ENCODE measurements at places on chromosomes 1 and 21. TPM values are rescaled to one million over a fixed set of nuclear protein-coding genes. Genes with fewer than 3 reads are reported as not detected.
A peak's percentile ranks its signal among the peaks of the same experiment; 100 is the strongest.

- no peak for DNase-seq
These were observed 267.9 kb downstream of the SDCCAG8 start for GRCh38 chr1:243523766-243524165.

DNA sequence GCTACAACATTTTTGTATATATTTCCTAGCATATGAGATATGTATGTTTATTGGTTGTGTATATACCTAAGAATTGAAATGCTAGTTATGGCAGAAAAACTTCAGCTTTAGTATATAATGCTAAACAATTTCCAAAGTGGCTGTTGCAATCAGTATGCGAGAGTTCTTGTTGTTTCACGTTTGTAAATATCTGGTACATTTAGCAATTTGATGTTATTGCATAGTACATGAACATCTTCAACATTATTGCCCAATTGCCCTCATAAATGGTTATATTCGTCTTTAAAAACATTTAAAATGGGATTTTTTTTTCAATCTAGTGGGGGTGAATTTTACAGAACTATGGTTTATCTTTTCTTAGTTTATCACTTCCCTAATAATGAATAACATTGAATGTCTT is 86.2 kb upstream of the HP1BP3 start:
- no peak for DNase-seq

DNA sequence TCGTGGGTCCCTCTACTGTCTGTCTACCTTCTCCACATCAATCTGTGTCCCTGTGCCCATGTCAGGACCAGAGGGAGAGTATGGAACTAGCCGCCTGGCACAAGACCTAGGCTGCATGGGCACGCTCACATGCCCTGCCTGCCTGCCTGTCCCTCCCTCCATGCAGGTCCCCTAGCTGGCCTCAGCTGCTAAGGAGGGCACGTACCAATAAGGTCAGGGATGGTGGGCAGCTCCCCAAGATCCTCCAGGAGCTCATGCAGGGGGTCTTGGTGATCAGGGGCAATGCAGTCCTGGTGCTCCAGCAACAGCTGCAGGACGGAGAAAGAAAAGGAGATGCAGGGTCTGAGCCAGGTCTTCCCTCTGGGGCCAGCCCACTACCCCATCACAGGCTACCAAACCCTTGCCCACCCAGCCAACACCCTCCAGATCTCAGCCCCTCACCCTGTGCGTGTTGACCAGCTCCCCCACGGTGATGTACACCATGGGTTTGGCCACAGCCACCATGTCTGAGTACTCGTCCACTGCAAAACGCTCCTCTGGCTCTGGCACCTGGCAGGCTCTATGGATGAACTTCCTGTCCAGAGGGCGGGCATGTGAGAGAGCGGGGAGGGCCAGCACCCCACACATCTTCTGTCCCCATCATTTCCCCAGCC is 33.1 kb upstream of the MEF2D start:
- no peak for DNase-seq

GRCh38 chr1:7253118-7253480 is 467.8 kb downstream of the CAMTA1 start:
- no peak for DNase-seq

DNA sequence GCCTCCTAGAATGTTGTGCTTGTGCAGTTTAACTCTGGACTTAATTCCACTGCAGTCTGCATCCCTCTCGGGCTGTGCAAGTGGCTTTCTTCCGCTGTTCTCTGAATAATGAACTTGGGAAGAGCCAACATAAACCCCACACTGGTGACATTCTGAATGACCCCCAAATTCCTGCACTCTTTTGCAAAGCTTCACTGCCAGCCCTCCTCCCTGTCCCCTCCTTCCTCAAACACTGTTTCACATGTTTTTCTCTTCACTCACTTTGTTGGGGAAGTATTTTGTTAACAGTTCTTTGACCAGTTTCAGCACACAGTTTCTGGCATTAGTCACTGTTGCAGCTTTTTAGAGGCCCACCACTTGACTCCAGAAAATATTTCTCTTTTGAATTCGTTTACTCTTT is 39.7 kb downstream of the GNG12 start:
- DNase-seq, result no peak

DNA sequence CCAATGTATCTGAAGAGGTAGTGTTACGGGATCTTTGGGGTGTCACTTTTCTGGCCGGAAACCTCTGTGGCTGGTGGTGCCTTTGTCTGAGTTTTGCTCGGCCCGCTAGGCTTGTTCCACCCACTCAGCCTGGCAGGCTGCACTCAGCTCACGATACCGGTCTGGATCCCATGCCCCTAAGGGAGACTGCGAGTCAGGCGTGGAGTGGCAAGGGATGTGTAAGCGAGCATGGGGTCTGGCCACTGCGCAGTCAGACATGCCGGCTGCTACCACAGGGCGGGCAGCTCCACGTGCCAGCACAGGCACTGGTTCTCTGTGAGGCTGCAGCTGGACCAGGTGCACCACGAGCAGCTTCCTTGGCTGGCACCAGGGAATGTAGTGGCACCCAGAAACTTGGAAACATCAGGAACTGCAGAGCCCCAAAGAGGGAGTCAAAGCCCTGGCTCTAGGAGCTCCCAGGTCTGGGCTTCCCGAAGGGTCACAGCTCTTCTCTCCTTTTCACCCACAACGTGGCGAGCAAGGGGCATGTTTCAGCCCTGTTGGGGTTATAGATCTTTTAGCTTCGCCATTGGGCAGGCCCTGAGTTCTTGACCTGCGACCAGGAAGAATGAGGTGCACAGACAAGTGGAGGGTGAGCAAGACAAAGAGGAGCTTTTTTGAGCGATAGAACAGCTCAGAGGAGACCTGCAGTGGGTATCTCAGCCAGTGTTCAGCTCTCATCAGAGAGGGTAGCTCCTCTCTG is 23.8 kb upstream of the LRRC8C start:
- DNase-seq, result peak; percentile 66

GRCh38 chr21:32770871-32771523 is 558 bp downstream of the PAXBP1 start:
- DNase-seq, result peak; percentile 69

DNA sequence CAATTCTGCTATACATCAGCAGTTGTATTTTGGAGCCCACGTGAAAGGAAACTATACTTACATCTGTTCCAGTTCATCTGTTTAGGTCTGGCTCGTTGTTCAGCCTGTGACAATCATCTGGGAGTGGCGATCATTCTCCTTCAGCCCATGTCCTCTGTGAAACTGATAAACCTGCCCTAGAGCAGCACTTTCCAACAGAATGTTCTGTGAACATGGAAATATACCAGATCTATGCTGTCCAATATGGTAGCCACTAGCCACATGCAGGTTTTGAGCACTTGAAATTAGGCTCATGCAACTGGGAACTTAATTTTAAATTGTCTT is 24.5 kb upstream of the COQ8A start:
- DNase-seq, result no peak

DNA sequence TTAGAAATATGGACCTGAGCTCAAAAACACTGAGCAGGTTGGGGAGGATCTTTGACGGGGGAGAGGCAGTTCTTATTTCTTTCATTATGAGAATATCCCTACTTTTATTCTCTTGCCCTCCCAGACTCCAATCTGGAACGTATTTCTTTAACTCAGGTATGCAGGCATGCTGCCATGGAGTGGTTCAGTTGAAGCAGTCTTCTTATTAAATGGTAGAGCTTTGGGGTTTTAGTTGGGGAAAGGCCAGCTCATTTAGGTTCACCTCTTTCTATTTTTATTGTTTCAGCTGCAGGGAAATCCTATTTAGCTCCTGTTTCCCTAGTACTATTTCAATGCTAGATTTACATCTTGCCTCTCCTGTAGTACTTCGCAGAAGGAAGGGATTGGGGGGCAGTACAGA is 198.9 kb downstream of the TTLL7 start:
- DNase-seq, result no peak

DNA sequence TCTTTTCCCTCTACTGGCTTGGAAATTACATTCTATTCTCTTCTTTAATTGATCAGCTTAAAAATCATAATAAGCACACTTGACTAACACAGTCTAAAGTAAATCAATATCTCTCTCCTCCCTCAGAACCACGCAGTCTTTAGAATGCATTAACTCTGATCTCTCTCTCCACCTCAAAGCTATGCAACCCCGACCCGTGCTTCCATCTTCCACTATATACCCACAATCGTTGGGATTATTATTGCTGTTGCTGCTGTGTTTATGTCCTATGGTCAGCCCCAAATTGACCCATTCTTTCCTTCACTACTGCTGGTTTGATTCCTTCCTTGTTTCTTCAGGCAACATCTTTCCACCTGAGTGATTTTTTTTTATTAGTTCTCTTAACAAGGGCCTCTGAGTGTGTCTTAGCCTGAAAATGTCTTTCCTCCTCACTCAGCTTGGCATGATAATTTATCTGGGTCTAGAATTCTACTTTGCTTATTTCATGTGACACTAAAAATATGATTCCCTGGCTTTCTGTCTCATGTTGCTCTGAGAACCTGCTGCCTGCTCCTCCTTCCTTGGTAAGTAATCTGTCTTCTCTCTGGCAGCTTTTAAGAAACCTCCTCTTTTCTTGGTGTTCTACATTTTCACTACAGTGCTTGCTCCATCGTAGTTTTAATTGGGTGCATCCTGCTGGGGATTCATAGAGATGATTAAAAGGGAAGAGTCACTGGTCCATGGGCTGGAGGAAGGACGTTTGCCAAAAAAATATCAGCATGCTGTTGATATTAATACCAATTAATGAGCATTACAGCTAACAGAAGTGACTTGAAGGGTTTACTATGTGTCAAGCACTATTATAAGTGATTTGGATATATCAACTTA is 472.2 kb downstream of the MATN1 start:
- DNase-seq, result no peak

DNA sequence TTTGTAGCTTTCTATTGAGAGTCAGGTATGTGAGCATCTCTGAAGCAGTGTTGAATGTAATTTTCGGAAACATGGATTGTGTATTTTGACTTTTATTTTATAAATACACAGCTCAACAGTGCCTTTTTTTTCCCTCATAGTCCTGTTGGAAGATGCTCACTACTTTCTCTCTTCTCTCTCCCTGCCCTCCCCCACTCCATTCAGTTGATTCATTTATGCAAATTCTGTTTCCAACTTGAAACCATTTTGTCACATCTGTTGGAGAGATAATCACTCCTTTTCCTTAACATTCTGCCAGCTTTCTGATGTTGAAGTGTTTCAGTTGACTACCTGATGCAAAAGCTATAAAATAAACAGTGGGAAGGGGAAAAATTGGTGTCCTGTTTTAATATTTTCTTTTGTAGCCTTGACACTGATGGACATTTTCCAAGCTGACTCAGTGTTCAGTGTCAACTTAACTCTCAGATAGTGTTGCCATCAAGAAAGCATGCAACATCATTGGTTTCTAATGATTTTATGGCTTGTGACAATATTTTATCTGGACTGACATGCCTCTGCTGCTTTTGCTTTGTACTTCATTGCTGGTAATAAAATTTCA is 194.5 kb downstream of the HS2ST1 start:
- no peak for DNase-seq

DNA sequence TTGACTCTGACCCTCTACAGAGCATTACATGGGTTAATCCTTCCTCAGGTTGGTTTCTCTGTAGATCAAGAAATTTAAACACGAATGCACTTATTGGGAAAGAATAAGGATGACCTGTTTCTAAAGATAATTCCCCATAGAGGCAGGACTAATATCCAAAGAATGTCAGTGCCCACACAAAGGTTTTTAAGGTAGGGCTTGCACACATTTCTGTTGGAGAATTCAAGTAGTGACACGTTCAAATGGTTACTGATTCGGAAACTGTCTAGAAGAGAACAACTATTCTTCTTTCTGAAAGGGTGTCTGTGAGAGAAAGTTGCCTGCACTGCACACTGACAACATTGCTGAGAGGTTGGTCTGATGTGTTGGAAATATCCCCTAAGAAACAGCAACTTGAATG is 167.3 kb downstream of the ZNF326 start:
- DNase-seq, result no peak

- no peak for DNase-seq
These were observed 178.9 kb upstream of the DPT start for GRCh38 chr1:168907786-168908348.

- no peak for DNase-seq
These were observed 41.0 kb downstream of the DHRS3 start for GRCh38 chr1:12577020-12577419.

DNA sequence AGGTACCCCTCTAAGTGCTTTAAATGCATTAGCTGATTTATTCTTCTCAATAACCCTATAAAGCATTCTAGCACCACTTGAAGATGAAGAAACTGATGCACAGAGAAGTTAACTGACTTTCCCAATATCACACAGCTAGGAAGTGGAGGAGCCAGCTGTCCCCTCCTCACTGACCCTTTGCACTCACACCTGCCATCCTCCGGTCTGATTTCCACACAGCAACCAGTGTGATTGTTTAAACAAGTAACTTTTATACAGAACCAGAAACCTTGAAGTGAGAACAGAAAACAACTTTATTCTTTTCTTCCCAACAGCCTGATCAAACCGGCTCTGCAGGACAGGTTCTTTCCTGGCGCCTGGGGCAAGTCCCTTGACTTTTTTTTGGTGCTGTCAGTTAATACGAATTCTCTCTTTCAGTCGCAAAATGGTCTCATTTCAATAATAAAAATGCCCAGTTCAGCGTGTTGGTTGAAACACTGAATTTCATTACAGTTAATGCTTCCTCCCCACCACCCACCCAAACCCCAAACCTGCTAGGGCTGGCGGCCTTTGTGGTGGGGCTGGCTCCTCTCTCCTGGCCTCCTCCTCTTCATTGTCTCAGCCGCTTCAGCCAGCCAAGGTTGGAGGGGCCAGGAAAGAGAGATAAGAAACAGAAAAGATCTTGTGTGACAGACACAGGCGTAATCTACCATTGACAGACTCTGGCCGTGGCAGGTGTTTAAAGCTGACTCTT is 26.4 kb upstream of the EEIG2 start:
- DNase-seq, result peak; percentile 26

DNA sequence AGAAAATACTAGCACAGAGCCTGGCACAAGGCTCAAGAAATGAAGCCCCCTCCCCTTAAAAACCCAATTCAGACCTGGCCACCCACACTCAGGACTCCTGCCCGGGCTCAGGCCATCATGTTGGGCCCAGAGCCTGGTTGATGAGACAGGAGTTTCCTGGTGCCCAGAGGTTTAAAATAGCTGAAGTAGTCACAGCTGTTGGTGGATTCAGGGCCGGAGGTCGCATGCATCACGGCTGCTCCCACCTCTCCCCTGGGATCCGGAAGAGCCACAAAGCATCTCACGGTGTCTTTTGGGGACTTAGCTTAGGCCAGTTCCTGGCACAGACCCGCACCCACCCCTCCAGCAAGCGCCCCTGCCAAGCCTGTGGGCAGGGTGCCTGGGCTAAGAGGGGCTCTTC is 2.6 kb upstream of the PADI2 start:
- no peak for DNase-seq

Gene AHCYL1
- total RNA-seq, result 87.5 TPM

Gene F5
- 0.44 TPM for total RNA-seq

Gene OR2T33
- total RNA-seq, result not detected

Gene SMIM1
- total RNA-seq, result 16.1 TPM

Gene TFAP2E
- total RNA-seq, result 0.27 TPM

Gene LORICRIN
- total RNA-seq, result not detected

Gene F13B
- total RNA-seq, result not detected

Gene ANGPTL1
- 18.4 TPM for total RNA-seq

Gene KIRREL1
- total RNA-seq, result 13.5 TPM

Data from mucosa of descending colon (tissue), 3 donors.